ENCODE measurements at places on chromosomes 3 and 15.

GRCh38 chr3:100662113-100662823, 47.0 kb upstream of the TFG start:
- DNase-seq, result peak; percentile 18

- no peak for DNase-seq
These were observed 26.2 kb upstream of the COMMD4 start for GRCh38 chr15:75309711-75310110.

- DNase-seq, result no peak
These were observed 620 bp upstream of the TTC23 start for GRCh38 chr15:99250001-99250400.

DNA sequence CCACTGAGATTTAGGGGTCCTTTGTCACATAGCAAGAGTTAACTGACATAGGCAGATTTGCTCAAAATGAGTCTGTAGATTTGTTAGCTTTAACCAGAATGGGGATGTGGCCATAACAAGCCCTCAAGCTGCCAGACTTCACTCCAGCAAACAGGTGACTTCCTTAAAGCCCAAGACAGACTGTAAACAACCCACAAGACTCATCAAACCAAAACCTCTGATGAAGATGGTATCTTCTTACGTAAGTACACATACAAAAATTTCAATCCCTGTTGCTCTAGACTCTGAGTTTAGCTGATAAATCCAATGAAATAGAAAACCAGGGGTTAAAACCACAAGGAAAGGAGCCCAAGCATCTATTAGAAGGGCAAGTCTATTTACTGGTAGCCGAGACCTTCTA, 18.2 kb upstream of the ZBTB20 start:
- peak; percentile 61 for DNase-seq

- peak; percentile 25 for DNase-seq
These were observed 10.1 kb downstream of the ARL14 start for GRCh38 chr3:160686955-160687535.

GRCh38 chr3:152355744-152356665, 87.3 kb downstream of the MBNL1 start:
- no peak for DNase-seq

DNA sequence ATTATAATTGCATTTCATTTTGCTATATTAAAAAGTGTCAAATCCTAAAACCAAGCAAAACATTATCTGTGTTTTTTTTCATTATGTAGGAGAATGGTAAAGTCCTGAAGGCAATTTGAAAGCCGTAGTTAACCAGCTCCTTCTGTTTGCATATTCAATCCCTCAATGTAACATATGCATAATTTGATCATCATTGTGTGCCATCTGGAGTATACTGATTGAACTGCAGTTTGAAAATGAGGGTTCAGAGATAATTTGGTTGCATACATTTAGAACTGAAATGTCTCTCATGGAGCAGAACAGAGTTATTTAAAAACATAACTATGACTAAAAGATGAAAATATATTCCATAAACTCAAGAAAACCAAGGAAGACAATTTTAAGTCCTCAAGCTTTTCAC, 518.6 kb downstream of the GBE1 start:
- no peak for DNase-seq

- DNase-seq, result no peak
These were observed 189.4 kb downstream of the WNT5A start for GRCh38 chr3:55297706-55298105.

GRCh38 chr15:60299452-60300047, 98.2 kb downstream of the ANXA2 start:
- DNase-seq, result no peak

- DNase-seq, result no peak
These were observed 154.1 kb downstream of the TJP1 start for GRCh38 chr15:29668120-29668602.

- DNase-seq, result no peak
These were observed 5.6 kb downstream of the SPSB4 start for GRCh38 chr3:141056751-141057171.

DNA sequence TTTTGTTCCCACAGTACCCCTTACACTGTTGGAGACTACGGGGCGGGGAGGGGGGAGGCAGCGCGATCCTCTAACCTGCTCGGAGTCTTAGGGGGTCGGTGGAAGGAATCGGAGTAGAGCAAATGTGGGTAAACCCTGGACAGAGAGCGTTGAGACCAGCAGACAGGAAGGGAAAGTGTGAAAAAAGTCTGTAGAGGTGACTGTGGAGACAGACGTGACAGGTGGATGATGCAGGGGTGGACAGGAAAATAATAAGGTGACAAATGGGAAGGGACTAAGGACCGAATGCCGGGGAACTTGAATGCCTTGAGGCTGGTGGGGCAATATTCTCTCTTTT, 424 bp downstream of the EAF2 start:
- DNase-seq, result no peak

GRCh38 chr15:72068856-72069255, 49.1 kb downstream of the MYO9A start:
- DNase-seq, result no peak

GRCh38 chr3:114299941-114300624, 6.3 kb downstream of the TIGIT start:
- DNase-seq, result no peak

GRCh38 chr3:121592856-121593702, at the start of gene FBXO40:
TSS of gene FBXO40 (plus strand) at chr3:121593379. CDS start at chr3:121620576, 27,197 bp downstream.
- DNase-seq, result no peak

- no peak for DNase-seq
These were observed 17.2 kb downstream of the QRICH1 start for GRCh38 chr3:49076646-49077045.

- DNase-seq, result no peak
These were observed 33.5 kb downstream of the ALS2CL start for GRCh38 chr3:46660003-46660402.

GRCh38 chr15:89075101-89075640, 13.1 kb upstream of the ABHD2 start:
- no peak for DNase-seq

DNA sequence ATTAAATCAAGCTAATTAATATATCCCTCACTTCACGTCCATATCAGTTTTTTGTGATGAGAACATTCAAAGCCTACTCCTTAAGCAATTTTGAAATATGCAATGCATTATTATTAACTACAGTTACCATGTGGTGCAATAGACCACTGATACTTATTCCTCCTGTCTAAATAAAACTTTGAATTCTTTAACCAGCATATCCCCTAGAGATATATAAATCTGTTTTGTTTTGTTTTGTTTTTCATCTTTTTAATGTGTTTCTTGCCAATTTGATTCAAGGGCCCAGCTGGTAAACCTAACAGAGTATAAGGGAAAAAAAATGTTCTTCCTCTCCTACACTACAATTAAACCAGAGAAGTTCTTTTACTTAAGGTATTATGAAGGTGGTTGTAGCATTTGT, 524.2 kb downstream of the NAALADL2 start:
- no peak for DNase-seq

Data from CD4-positive, alpha-beta T cell treated with Interleukin-17A for 1 hour (primary cell).